ENCODE measurements at places on chromosomes 6 and 20.

- no peak for DNase-seq
These were observed 6.7 kb downstream of the RGS19 start for GRCh38 chr20:64072498-64073063.

GRCh38 chr20:3842348-3842930 lies 4.2 kb upstream of the MAVS start:
- DNase-seq = no peak

DNA sequence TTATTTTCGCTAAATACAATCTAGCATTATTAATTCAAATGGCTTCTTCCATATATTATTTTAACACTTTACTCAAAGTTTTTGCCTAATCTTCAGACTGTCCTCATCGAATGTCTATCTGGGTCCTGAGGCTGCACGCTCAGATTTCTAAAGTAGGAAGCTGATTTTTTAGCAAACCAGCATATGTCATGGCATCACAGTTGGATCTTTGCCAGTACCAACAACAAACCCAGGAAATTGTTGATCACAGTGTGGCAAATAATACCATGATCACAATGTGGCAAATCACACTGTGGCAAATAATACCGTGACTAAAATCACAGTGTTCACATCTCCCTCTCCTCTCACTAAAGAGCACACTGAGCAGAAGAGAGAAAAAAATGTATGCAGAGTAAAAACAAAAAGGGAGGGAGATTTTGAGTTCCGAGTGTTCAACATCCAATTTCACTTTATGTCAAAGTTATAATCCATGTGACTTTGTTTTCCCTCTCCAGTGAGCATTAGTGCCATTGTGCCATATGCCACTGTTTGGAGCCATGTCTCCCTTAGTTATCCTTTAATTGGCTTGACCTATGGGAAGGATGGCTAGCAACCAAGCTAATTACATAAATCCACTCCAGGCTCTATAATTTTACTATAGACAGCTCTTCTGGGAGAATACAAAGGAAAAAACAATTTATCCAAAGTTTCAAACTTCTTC lies 1059.6 kb downstream of the HACE1 start:
- no peak for DNase-seq

DNA sequence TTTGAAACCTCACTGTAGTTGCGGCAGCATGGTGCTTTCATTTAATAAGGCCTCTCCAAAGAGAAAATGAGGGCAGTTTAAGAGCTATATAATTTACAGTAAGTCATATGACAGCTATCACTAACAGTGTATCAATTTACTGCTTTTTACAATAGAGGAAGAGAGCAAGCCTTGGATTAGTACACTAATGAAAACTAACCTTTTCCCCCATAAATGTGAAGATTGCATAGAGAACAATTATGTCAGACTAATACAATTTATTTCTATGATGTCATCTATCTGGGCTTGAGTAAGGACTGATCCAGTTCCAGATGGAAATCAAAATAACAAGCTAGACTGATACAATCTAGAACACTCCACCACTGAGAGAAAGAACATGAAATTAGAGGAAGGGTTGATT lies 78.1 kb upstream of the FAM83B start:
- no peak for DNase-seq

- DNase-seq = no peak
These were observed 50.8 kb downstream of the GFOD1 start for GRCh38 chr6:13436399-13437217.

- DNase-seq = no peak
These were observed 69.0 kb upstream of the PDE7B start for GRCh38 chr6:135782546-135782945.

GRCh38 chr20:37987602-37988290 lies 45.5 kb downstream of the TTI1 start:
- DNase-seq = no peak

- no peak for DNase-seq
These were observed 8.7 kb upstream of the GMEB2 start for GRCh38 chr20:63635431-63636141.

DNA sequence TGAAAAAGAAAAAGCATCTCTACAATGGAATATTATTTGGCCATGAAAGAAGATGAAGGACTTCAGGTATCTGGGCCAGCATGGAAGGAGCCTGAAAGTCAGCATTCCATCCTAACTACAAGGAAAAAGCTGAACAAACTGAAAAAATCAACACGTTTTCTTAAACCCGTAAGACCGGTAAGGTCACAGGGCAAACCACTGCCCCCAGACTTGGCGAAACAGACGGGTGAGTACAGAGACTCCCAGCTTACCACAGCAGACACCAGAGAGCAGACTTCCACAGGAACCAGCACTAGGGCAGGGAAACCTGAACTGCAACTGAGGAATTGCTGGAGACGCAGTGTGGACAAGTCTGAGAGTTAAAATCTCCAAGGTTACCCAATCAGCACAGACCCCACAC lies 31.4 kb downstream of the BEND3 start:
- no peak for DNase-seq

- DNase-seq = no peak
These were observed 1.6 kb upstream of the LY86 start for GRCh38 chr6:6586671-6587526.

GRCh38 chr6:13593720-13594119 lies 19.3 kb downstream of the SIRT5 start:
- no peak for DNase-seq

- DNase-seq = no peak
These were observed 16.2 kb upstream of the MRPS18A start for GRCh38 chr6:43703512-43704429.

DNA sequence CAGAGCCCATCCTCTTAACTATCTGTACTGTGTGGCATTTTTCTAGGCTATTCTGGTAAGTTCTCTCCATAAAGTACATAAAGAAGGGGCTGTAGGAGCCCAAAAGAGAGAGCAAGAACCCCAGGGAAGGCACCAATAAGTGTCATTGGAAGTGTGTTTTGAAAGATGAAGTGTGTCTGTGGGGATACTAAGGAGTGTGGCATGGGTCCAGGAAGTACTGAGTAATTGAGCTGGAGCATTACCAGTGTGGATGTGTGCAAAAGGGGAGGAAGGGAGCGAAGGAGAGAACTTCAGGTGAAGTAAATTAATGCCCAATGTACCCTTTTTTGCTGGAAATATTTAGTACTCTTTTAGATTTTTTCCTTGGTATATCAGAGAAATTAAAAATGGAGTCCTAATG lies 63.9 kb downstream of the KCNS1 start:
- no peak for DNase-seq

- DNase-seq = no peak
These were observed 212.4 kb upstream of the LRFN2 start for GRCh38 chr6:40799296-40800140.

DNA sequence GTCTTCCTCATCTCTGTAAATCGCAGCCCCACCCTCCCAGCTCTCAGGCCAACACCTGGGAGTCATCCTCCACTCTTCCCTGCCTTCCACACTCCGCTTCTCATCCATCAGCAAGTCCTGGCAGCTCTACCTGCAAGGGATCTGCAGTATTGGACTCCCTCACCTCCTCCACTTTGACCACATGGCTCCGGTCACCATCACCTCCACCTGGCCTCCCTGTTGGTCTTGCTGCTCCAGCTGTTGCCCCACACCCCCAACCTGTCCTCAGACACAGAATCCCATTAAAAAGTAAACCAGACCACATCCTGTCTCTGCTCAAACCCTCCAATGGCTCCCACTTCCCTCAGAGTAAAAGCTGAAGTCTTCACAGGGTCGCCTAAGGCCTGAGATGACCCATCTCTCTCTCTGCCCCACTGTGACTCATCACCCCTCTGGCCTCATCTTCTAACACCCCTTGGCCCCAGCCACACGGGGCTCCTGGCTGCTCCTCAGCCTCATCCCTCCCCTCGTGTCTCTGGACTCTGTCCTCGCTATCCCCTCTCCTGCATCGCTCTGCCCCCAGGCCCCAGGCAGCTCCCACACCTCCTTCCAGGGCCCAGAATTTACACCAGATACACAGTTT lies 185.1 kb upstream of the SULF2 start:
- DNase-seq = no peak

GRCh38 chr20:19725814-19726525 lies 32.1 kb upstream of the RIN2 start:
- DNase-seq = no peak

DNA sequence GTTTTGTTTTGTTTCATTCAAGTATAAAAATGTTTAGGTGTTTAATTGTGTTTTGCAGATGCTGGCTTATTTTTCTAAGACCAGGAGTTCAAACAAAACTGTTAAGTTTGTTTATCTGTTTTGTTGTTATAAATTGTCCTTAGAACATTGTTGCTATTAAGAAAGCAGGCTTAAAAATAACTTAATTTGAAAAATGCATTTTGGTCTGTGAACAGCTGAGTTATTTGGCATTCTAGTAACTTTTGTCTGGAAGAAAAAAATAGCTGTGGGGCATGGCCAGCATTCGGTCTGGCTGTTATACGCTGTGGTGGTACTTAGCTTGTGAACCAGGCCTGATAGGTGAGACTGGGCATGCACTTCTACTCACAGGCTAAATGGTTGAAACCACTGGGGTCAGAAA lies 37.8 kb downstream of the SLX4IP start:
- DNase-seq = no peak

DNA sequence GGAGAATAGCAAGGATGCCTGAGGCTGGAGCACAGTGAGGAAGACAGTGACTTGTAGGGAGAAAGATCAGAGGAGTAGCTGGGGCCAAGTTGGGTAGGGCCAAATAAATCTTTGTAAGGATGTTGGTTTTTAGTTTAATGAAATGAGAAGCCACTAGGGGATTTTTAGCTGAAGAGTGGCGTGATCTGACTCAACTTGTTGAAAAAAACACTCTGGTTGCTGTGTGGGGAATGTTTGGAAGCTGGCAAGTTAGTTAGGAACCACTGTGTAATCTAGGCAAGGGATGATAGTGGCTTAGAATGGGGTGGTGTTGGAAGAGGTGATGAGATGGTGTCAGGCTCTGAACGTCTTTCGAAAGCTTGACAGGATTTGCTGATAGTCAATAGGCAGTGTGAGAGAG lies 176.1 kb upstream of the HDDC2 start:
- no peak for DNase-seq

GRCh38 chr6:36516559-36516958 lies 30.7 kb downstream of the STK38 start:
- no peak for DNase-seq

DNA sequence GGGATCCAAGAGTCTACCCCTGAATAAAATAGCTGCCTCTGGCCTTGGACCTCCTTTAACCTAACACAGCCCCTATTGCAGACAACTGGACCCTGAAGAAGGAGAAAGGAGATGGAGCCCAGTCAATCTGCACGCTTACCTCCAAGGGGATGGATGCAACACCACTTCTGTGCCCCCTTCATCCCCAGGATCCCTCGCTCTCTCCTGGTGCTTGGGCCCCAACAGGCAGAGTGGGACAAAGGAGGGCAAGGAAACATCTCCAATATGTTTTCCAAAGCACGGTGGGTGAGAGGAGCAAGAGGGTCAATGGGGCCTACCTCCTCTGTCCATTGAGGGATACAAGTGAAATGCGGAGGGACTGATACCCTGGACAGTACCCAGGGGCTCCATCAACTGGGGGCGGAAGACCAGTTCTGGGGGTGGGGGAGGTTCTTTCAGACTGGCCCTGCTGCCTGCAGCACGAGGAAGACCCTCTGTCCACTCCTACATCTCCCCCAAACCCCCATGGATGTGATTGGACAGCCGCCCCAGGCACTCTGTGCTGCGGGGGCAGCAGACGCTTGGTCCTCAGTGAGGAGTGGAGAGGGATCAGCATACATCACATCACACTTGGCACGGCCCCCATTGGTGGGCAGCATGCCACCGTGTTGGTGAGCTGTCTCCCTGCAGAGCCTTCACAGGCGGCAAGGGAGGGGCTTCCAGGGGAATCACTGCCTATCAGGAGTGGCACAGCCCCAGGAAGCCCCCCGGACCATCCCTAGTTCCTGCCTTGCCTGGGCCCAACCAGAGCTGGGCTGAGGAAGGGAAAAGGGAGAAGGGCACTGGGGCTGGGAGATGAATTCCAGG lies 70.6 kb downstream of the MRPL14 start:
- DNase-seq = no peak

- DNase-seq = no peak
These were observed 17.7 kb upstream of the MCM9 start for GRCh38 chr6:118952683-118953082.

DNA sequence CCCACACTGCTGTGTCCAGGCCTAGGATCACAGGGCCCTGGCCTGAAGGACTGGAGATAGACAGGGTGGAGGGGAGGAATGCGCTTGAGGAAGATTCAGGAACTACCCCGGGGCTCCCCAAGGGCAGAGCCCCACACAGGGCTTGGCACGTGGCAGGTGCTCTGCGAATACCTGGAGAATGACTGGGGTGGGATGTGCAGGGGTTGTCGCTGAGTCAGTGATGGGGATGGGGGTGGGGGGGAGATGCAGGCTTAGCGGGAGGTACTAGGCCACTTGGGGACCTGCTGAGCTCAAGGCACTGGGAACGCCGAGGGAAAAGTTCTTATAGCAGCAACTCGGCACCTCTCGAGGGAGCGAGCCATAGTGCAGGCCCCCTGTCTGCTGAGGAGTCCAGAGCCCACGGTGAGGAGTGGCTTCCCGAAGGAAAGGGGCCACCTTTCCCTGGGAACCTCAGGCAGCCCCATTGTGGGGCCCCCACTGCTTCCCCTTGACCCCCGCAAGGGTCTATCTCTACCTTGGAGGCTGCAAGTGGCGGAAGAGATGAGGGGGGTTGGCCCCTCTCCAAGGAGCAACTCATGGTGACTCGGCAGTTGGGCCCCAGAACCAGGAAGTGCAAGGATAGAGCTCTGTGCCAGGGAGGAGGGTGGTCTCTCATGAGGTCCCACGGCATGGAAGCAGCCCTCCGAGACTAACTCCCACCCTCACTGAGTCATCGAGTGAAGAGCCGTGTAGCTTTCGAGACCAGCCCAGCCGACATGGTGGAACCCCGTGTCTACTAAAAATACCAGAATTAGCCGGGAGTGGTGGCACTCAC lies 33.1 kb downstream of the SRC start:
- no peak for DNase-seq

GRCh38 chr6:167513778-167514177 lies 188.9 kb downstream of the TTLL2 start:
- DNase-seq = no peak

GRCh38 chr6:151111670-151112069 lies 128.1 kb upstream of the AKAP12 start:
- DNase-seq = no peak

All from COR-L47 (cell line).